ENCODE measurements at places on chromosomes 1 and 21.
A peak's percentile ranks its signal among the peaks of the same experiment; 100 is the strongest.

GRCh38 chr1:90616395-90616794 lies 100.7 kb downstream of the BARHL2 start:
- DNase-seq = no peak

GRCh38 chr1:25537153-25537831 lies 6.1 kb upstream of the LDLRAP1 start:
- DNase-seq = no peak

DNA sequence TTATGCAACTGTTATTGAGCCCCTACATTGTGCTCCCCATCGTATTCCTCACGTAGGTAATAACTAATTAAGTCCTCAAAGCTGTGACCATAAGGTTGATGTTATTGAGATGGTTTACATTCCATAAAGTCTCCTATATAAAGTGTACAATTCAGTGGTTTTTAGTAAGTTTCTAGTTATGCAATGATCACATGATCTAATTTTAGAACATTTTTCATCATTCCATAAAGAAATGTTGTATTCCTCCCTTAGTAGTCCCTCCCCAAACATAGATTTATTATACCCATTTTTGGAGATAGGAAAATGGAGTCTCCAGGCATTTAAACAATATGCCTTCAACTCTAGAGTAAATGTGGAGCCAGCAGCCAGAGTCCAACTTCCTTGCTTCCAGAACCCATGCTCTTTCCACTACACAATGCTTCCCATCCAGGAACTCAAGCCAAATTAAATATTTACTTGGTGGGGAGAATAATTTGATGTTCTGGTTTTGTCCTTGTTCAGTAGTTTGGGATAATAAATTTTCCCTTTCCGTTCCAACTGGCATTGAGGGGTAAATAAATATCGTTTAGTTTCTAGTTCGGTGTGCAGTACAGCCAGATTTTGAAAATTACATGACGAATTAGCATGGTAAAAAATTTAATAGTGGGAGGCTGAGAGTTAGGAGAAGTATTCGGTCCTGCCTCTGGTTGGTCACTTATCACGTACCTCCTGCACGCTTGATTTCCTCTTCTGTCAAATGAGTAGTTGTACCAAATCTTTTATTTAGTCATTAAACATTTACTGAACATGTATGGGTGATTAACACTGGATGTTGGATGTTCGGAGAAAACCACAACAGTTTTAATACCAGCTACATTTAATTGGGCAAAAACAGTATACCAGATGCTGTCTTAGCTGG lies 66.3 kb downstream of the CACHD1 start:
- no peak for DNase-seq

DNA sequence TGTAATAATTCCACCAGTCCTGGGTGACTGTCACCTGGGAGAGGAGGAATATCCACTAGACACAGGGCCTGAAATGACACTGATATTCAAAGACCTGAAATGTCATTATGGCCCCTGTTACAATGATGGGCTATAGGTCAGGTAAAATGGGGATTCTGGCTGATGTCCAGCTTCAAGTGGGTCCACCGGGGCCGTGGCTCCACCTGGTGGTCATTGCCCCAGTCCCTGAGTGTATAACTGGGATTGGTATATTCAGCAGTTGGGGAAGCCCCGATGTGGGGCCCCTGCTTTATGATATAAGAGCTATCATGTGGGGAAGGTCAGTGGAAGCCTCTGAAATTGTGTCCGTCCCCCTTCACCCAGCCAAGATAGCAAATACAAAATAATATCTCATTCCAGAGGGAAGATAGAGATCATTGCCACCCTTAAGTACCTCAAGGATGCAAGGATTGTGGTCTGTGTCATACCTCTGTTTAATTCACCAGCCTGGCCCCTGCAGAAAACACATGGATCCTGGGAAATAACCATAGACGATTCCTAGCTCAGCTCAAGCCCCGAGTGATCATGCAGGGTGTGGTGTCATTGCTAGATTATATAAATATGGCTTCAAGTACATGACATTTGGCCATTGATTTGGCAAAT lies 19.4 kb downstream of the PLEKHO1 start:
- peak; percentile 24 for DNase-seq

All from activated T-helper 1 cell treated with anti-CD3 and anti-CD28 coated beads, Interleukin-2, amount 50 U/mL, for 16 hours (primary cell).